ENCODE measurements at places on chromosomes 4 and X. TPM values are rescaled to one million over a fixed set of nuclear protein-coding genes. Genes with fewer than 3 reads are reported as not detected.

The H2AZ1 gene
- 839 TPM for total RNA-seq

The CT45A10 gene
- total RNA-seq, result not detected

The FAM241A gene
- total RNA-seq, result 4.5 TPM

The NXF2 gene
- total RNA-seq, result not detected

The CDKL2 gene
- 1.2 TPM for total RNA-seq

The DIPK2B gene
- not detected for total RNA-seq

- H3K36me3 ChIP-seq, result peaks cover 27% of the 10 kb centered on the region
- peaks cover 23% of the 10 kb centered on the region for H3K4me1 ChIP-seq
- H3K4me3 ChIP-seq, result peak within 1 kb of the TSS; percentile 84
- DNase-seq, result peak; percentile 93
- H3K27ac ChIP-seq, result peak within 1 kb of the TSS; percentile 92
Measured at GRCh38 chrX:154397888-154398667, at the start of gene RPL10. Gene RPL10, plus strand, starts transcription at chrX:154398377. Its CDS starts 143 bp downstream, at chrX:154398520.

DNA sequence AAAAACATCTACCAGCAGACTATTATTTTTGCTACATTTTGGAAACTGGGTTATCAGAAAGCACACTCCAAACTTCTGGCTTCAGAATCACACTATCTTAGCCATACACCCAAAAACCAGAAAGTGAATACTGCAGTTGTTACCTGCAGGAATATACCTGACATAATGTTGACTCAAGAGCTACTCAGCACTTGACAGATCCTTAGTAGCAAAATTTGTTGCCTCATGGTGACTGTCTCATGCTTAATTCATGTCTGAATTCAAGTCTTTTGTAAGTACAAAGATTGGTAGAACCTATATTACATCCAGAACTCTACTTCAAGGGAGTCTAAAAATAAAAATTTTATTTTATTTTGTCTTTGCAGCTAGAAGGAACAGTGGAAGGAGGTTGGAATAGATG is 140.2 kb upstream of the GYPA start:
- no peak overlapping the region for H3K27ac ChIP-seq
- H3K4me1 ChIP-seq, result no peaks in the 10 kb centered on the region
- no peaks in the 10 kb centered on the region for H3K36me3 ChIP-seq
- no peak overlapping the region for H3K4me3 ChIP-seq
- DNase-seq, result no peak
- H3K27me3 ChIP-seq, result no peaks in the 10 kb centered on the region

DNA sequence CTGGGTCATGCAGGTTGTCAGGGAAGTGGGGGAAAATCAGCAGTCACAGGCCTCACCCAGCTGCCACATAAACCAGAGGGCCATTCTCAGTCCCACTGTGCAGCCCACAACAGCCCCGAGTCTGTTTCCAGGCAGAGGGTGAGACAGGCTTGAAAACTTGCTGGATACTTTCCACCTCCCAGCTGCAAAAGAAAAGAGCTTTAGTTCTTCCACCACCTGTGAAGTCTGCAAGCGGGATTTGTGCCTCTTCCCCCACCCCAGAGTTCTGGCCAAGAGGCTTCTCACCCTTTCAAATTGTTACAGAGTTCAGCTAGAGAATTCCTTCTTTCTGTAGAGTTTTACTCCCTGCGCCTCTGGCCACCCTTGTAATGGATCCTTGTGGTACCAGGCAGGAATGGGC is 115.5 kb upstream of the ZDHHC15 start:
- H3K36me3 ChIP-seq, result no peaks in the 10 kb centered on the region
- no peak overlapping the region for H3K27ac ChIP-seq
- H3K27me3 ChIP-seq, result no peaks in the 10 kb centered on the region
- no peak overlapping the region for H3K4me3 ChIP-seq
- no peak for DNase-seq
- no peaks in the 10 kb centered on the region for H3K4me1 ChIP-seq

DNA sequence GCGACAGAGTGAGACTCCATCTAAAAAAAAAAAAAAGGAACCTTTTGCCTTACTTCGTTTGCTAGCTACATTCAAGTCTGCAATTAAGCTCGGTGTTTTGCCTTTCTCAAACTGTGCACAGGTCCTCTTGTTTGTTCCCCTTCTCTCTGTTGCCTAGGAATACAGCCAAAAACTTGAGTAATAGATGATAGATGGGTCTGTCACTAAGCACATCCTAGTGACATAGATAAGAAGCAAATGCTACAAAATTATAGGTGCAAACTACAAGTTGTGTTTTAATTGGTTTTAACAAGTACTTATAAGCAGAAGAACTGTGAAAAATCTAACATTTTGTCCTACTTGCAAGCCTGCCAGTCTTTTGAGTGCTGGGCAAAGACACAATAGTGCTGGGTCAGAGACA is 95.2 kb downstream of the SNCA start:
- H3K27me3 ChIP-seq, result no peaks in the 10 kb centered on the region
- no peaks in the 10 kb centered on the region for H3K36me3 ChIP-seq
- DNase-seq, result no peak

- H3K4me1 ChIP-seq, result no peaks in the 10 kb centered on the region
- H3K27ac ChIP-seq, result no peak overlapping the region
- H3K27me3 ChIP-seq, result no peaks in the 10 kb centered on the region
- H3K4me3 ChIP-seq, result no peak overlapping the region
- peaks cover 26% of the 10 kb centered on the region for H3K36me3 ChIP-seq
Measured at GRCh38 chrX:40061005-40061404, 36.8 kb downstream of the BCOR start.

DNA sequence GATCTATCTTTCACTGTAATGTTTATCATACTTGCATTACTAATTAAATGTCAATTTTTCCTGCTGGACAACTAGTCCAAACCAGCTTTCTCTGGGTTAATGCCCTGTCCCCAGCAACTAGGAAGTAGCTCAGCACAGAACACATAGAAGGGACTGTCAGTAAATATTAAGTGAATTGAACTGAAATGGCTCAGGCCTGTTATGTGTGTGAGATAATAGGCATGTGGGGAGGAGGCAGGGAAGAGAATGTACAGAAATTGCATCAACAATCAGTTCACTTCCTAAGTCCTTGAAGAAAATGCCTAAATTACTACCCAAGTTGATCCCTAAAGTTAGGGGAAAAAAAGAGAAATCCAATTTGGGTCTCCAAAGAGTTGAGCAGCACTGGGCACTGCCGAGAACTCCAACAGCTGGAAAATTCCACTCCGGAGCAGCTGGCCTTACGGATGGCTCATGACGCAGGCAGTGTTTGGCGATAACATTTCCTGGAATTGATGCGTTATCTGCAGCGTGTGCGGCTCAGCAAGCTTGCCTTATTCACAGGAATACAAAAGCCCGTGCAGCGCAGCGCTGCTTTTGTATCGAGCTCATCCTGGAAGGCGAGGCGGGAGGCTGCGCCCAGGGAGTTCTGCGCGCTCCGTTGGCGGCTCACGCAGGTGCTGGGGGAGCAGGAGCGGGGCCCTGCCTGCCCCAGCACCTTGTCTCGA is 297.3 kb upstream of the LCORL start:
- no peak overlapping the region for H3K4me3 ChIP-seq
- H3K36me3 ChIP-seq, result no peaks in the 10 kb centered on the region
- no peak overlapping the region for H3K27ac ChIP-seq
- no peaks in the 10 kb centered on the region for H3K4me1 ChIP-seq
- H3K27me3 ChIP-seq, result no peaks in the 10 kb centered on the region
- DNase-seq, result no peak

DNA sequence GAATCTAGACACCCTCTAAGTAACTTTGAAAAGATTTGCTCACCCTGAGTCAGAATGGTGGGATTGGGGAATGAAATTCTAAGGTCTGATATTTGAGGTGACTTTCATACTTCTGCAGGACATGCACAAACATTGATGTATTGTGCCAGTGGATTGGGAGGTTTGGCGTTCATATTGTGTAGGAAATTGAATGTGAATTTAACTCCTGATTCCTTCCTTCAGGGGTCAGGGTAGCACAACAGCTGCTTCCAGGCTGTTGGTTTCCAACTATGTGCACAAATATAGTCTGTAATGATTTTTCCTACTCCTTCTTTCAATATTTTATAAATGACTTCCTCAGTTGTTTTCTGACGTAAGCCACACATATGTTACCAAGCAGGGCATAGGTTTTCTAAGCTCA is 3.1 kb downstream of the IL1RAPL1 start:
- no peaks in the 10 kb centered on the region for H3K27me3 ChIP-seq
- peak overlapping the region; percentile 70 for H3K4me3 ChIP-seq
- H3K4me1 ChIP-seq, result peaks cover 28% of the 10 kb centered on the region
- no peaks in the 10 kb centered on the region for H3K36me3 ChIP-seq

- peaks cover 28% of the 10 kb centered on the region for H3K4me1 ChIP-seq
- no peaks in the 10 kb centered on the region for H3K27me3 ChIP-seq
- DNase-seq, result no peak
- H3K4me3 ChIP-seq, result no peak overlapping the region
- H3K27ac ChIP-seq, result no peak overlapping the region
Measured at GRCh38 chr4:48178931-48179330, 44.9 kb upstream of the TXK start.

GRCh38 chr4:10753336-10753735 is 68.8 kb upstream of the CLNK start:
- no peak overlapping the region for H3K4me3 ChIP-seq
- DNase-seq, result no peak
- no peaks in the 10 kb centered on the region for H3K4me1 ChIP-seq
- no peak overlapping the region for H3K27ac ChIP-seq

- no peak for DNase-seq
- no peaks in the 10 kb centered on the region for H3K36me3 ChIP-seq
- H3K4me1 ChIP-seq, result no peaks in the 10 kb centered on the region
- no peak overlapping the region for H3K4me3 ChIP-seq
- no peaks in the 10 kb centered on the region for H3K27me3 ChIP-seq
Measured at GRCh38 chr4:125762537-125762936, 447.8 kb downstream of the FAT4 start.

GRCh38 chr4:8204576-8205227 is 5.6 kb downstream of the SH3TC1 start:
- DNase-seq, result no peak
- peaks cover 10% of the 10 kb centered on the region for H3K4me1 ChIP-seq
- H3K36me3 ChIP-seq, result no peaks in the 10 kb centered on the region
- no peak overlapping the region for H3K4me3 ChIP-seq

DNA sequence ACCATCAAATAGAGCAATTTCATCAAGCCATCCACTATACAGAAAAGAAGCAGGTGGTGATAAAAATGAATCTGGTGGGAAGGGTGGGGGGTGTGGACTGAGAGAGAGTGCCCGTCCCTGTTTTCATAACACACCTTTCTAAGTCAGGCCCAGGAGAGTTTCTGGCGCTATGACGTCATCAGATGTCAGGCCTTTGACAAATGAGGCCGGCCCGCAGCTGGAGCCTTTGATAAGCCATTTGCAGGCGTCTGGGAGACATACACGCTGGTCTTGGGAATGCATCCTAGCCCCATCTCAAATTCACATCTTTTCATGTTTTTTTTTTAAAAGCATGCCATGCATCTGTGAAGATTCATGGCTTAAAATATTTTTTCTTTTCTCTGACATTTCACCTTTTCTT is 404.5 kb downstream of the BCOR start:
- peaks cover 2% of the 10 kb centered on the region for H3K4me1 ChIP-seq
- no peak overlapping the region for H3K27ac ChIP-seq
- no peaks in the 10 kb centered on the region for H3K27me3 ChIP-seq
- H3K36me3 ChIP-seq, result no peaks in the 10 kb centered on the region
- no peak overlapping the region for H3K4me3 ChIP-seq

DNA sequence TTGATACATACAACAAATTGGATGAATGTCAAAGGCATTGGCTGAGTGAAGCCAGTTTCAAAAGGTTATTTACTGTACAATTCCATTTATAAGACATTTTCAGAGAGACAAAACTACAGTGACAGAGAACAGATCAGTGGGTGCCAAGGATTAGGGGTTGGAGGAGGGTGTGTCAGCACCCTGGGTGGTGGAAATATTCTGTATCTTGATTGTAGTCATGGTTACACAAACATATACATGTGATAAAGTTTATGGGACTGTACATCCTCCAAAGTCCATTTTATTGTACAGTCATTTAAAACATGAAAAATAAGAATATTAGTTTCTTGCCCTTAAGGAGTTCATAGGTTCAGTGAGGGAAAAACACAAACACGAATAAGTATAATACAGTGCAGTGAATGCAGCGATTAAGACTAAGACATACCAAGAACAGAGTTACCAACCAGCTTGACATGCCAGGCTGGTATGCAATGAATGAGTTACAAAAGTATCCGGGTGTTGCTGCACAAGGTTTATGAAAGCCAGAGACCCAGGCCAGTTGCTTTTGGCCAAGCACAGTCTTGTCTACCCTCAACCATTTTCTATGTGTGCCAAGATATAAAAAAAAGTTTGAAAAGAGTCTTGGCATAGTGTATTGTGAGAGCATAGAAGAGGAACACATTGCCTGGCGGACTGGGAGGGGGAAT is 123.6 kb downstream of the MSL3 start:
- no peak for DNase-seq
- H3K4me1 ChIP-seq, result no peaks in the 10 kb centered on the region

DNA sequence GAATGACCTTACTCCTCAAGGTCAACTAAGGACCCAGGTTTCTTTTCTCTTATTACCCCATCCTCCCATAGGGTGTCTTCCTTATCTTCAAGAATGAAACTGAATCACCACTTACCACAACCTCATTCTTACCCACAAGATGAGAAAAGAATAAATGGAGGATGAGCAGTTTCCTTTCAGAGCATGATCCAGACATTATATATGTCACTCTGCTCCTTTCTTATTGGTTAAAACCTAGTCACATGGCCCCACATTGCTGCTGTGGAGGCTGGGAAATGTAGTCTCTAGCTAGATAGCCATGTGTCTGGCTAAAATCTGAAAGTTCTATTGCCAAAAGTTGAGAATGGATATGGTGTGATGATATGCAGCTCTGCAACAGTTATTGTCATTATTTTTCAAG is 62.4 kb upstream of the RAI2 start:
- no peak overlapping the region for H3K4me3 ChIP-seq
- DNase-seq, result no peak
- H3K27me3 ChIP-seq, result no peaks in the 10 kb centered on the region
- H3K4me1 ChIP-seq, result no peaks in the 10 kb centered on the region
- no peaks in the 10 kb centered on the region for H3K36me3 ChIP-seq
- no peak overlapping the region for H3K27ac ChIP-seq

GRCh38 chr4:5128569-5128968 is 77.3 kb downstream of the STK32B start:
- H3K36me3 ChIP-seq, result no peaks in the 10 kb centered on the region
- peaks cover 80% of the 10 kb centered on the region for H3K27me3 ChIP-seq
- no peaks in the 10 kb centered on the region for H3K4me1 ChIP-seq

All from HCT116 (cell line).